ENCODE measurements at places on chromosomes 13 and 19. TPM values are rescaled to one million over a fixed set of nuclear protein-coding genes. Genes with fewer than 3 reads are reported as not detected.

- DNase-seq = no peak
Observed at GRCh38 chr13:32001769-32002168, 29.8 kb upstream of the FRY start.

DNA sequence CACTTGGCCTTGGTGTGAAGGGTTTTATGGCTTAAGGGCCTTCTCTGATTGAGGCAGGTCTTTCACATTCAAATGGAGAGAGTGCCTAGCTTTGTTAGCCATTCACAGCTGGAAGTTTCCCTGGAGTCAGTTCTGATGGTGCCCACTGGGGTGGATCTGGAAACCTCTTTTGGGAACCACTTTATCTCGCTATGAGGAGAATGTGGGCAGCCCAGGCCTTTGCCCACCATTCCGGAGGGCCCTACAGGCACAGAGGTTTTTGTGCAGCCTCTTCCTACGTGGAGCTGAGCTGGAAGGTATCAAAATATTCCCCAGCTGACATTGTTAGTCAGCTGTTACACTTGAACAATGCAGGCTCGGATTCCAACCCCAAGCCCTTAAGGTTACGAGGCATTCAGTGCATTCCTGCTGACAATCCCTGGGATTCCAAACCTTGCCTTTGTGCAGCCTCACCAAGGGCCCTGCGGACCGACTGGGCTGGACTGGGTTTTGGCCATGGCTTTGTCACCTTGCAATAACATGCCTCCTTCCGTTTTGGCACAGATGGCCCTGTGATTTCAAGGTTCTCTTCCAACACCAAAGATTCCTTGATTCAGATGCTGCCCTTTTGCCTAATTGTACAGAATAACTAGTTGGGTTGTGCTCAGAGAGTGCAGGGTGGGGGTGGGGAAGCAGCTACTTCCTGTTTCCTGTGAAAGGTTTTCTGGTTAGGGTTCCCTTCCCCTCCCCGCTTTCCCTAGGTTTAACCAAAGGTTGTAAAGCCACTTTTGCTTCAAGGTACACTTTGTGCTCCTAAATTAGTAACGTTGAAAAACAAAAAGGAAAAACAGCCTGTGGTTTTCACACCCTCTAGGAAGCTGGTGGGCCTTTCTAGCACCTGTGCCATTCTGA, 27.0 kb downstream of the SAE1 start:
- DNase-seq = peak; percentile 69

DNA sequence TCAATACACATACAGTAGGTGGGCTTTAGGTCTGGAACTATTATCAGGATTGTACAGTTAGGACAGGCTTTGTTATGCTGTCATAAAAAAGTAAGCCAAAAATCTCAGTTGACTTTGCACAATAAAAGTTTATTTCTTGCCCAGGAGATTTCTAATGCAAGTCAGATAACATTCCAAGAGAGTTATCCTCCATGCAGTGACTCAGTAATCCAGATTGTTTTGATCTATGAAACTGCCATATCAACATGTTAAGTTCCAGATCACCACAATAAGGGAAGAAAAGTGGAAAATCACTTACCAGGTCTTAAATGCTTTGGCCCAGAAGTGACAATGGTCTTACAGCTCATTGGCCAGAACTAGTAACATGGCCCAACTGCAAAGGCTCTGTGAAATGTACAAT, 636.2 kb upstream of the KLF12 start:
- DNase-seq = no peak

DNA sequence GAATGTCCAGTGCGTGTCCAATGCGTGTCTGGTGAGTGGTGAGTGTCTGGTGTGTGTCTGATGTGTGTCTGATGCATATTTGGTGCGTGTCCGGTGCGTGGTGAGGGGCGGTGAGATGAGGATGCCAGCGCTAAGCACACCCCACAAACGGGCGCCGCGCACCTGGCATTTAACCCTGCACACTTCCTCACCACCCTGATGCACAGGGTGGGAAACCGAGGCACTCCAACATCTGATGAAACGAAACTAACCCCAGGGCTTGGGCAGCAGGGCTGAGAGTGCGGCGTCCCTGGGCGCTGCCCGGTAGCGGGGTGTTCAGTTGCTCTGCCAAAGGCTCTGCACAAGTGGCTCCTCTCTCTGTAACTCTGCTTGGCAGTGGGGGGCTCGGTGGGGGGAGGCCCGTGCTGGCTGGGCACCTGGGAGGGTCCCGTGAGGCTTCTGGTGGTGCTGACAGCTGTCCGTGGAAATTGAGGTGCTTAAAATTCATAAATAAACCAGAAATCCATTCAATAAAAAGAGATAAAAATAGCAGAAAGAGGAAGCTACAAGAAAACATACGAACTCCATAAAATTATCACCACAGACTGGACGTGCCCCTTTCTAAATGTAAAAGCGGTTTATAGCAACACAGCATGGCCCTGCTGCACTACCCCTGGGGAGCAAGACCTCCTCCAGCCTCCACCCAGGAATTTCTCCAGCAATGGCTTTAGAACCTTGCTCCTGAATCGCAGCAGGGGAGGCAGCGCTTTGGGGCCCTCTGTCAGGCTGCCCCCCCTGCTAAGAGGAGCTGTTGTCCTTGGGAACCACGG, 76.0 kb downstream of the RASA3 start:
- DNase-seq = no peak

- peak; percentile 21 for DNase-seq
Observed at GRCh38 chr13:112954488-112955270, 14.3 kb upstream of the MCF2L start.

The SSC5D gene
- total RNA-seq = 5.8 TPM

The CPB2 gene
- not detected for total RNA-seq

- DNase-seq = no peak
Observed at GRCh38 chr19:49589502-49589905, 1.5 kb upstream of the PRR12 start.

DNA sequence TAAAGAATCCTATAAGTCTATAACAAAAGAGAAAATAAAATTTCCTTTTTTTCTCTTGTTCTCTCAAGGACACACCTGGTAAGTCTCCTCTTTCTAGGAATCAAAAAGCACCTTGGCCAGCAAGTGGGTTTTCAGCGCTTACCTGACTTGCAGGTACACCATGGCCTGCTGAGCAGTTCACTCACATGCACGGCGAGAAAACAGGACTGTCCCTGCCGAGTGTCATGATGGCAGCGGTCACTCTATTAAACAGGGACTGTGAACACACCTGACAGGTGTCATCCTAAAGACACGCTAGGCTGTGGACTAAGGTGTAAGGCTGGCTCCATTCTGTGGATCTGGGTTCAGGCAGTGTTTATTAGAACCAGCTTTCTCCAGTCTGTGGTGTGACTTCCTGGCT, 170.2 kb downstream of the TEX29 start:
- no peak for DNase-seq

DNA sequence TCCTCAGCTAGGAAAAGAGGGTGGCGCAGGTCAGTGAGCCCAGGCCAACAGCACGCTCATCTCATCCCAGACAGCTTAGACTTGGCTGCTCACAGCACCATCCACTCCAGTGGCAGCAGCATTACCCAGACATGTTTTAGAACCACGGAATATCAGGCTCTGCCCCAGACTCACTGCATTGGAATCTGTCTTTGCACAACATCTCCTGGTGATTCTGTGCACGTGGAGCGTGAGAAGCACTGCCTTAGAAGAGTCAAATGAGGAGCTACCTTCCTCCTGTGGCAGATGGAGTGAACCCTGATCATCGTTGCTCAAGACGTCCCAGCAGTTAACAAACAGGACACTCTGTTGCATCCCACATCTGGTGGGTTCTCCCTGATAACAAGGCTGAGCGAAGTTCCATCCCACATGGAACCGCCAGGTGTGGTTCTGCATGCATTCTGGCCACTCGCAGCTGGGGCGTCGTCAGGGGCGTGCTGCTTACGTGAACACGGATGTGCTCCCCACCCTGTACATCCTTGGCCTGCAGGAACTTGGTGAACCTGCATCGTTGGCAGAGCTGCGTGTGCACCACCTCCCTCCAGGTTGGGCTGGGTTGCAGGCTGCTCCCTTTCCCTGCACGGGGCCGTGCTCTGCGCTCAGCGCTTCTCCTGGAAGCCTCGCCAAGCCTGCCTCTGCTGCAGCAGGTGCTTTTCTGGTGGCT, 25.2 kb upstream of the ATP11A start:
- no peak for DNase-seq

DNA sequence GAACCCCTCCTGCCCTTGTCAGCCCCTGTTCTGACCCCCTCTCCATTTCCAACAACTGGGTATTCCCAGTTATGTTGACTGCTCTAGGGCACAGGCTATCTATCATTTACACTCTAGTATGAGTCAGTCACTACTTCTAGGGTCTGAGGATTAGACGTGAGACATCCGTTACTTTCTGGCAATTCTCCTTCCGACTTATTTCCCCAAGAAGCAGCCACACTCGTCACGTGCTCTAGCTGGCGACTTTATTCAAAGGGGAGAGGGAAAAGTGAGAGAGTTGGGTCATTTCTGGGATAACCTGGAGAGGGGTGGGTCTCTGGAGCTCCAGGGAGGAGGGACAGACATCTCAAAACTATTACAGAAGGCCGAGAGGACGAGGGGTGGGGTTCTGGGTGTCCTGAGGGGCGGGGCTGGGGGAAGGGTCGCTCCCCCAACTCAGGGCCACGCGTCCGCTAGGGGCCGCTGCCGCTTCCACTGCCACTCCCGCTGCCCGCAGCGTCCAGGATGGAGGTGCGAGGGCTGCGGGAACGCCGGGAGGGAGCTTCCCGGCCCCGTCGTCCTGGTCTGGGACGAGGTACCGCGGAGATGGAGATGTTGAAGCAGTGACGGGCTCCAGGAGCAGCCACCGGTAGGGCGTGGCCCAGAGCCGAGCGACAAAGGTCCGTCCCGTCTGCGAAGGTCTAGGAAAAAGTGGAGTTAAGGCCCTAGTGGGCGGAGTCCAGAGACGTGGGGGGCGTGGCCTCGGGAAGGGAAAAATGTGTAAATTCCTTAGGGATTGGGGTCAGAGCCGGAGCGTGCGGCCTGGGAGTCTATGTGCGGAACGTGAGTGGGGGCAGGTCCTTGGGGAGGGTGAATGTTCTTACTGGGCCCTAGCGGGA, 8.9 kb downstream of the RTBDN start:
- peak; percentile 40 for DNase-seq

DNA sequence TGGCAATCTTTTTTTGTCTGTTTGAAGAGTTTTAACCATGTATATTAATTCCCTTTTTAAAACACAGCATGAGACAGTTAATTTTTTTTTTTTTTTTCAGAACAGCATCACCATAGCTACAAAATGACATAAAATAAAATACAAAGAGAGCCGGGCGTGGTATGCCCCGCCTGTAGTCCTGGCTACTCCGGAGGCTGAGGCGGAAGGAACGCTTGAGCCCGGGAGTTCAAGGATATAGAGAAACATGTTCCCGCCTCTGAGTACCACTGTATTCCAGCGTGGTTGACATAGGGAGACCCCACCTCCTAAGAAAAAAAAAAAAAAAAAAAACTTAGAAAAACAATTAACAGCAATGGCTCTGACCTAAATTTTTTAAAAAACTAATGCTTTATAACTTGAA, 10.0 kb upstream of the INSR start:
- DNase-seq = peak; percentile 71

DNA sequence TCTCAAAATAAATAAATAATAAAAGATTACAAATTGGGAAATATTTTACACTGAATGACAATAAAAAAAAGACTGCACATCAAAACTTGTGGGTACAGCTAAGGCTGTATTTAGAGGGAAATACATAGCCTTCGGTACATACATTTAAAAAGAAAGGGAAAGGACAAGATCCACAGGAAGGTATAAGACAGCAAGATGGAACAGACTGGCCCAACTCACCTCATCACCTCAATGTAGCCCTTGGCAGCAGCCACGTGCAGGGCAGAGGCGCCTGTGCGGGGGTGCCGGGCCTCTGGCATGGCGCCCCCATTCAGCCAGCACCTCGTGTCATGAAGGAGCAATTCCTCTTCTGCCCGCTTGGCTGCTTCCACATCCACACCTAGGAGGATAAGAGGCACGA, 14.2 kb downstream of the PPP1R12C start:
- no peak for DNase-seq

DNA sequence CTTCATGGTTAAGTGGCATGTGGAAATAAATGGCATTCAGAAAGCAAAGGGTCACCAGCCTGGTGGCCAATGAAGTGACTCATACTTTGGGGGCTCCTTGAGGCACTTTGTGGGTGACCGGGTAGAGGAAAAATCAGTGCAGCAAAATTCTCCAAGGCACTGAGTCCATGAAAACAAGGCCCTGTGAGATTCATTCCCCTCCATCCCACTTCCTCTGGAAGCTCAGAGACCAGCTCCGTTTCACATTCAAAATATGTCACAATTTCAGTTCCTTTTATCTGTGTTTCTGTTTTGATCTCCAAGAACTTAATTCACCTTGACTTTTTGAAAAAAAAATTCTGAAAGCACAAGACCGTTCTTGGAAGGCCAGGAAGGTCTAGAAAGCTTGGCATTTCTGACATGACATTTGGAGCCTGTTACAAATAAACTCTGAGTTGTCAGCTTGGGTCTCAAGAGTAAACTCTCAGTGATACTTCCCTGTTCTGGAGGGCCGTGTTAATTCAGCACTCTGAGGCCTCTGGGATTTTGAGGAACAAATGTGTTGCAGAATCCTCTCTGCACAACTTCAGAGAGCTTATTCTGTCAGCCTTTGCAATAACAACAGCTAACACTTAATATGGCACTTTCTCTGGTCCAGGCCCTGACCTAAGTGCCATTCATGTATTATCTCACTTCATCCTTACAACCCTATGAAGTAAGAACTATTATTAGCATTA, 6.8 kb downstream of the CYSLTR2 start:
- DNase-seq = no peak

GRCh38 chr19:3518255-3518654, 12.1 kb downstream of the FZR1 start:
- no peak for DNase-seq

All from left colon (tissue), 2 donors.